Stimulated activated CD4-positive, alpha-beta T cell treated with anti-CD3 and anti-CD28 coated beads, TNF-alpha, amount 100 ng/mL, for 4 hours (primary cell): ENCODE measurements at places on chromosomes 7 and 10.

DNA sequence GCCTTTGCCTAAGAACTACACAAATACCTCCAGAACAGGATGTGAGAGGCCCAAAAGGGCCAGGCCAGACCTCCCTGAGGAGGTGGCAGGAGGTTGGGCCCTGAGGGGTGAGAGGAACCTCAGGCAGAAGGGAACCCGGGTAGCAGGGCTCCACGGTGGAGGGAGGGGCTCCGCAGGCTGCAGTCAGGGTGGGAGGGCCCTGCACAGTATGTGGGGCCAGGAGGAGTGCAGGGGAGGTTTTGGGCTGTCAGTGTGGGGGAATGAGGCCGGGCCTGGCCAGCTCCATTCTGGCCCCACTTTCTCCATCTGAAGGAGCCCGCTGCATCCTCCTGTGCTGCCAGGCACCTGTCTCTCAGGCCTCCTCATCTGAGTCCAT lies 25.9 kb downstream of the DNAJB12 start:
- DNase-seq: no peak

DNA sequence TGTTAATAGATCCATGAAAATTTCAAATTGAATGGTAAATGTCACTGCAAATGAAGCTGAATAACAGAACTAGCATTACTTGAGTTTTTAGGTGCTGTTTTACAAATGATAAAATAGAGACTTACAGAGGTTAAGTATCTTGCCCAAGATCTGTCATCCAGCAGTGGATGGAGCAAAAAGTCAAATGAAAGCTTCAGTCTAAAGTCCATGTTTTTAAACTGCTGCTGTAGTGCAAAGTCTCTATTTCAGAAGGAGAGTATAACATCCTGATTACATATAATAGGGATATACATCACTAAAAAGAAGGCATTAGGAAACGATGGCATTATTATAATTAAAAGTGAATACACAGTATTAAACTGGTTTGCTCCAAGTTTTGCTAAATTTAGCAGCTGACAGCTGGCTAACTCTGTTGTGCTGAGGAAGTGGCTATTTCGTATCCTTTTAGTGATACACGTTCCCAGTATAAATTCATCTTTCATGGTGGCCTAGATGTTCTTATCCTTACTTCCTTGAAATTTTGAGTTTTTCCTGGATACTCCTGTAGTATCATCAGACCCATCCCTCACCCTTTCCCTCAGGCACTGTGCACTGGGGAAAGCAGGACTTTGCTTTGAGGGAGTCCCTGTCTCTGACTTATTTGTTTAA lies 603.2 kb downstream of the MAGI2 start:
- DNase-seq: no peak

DNA sequence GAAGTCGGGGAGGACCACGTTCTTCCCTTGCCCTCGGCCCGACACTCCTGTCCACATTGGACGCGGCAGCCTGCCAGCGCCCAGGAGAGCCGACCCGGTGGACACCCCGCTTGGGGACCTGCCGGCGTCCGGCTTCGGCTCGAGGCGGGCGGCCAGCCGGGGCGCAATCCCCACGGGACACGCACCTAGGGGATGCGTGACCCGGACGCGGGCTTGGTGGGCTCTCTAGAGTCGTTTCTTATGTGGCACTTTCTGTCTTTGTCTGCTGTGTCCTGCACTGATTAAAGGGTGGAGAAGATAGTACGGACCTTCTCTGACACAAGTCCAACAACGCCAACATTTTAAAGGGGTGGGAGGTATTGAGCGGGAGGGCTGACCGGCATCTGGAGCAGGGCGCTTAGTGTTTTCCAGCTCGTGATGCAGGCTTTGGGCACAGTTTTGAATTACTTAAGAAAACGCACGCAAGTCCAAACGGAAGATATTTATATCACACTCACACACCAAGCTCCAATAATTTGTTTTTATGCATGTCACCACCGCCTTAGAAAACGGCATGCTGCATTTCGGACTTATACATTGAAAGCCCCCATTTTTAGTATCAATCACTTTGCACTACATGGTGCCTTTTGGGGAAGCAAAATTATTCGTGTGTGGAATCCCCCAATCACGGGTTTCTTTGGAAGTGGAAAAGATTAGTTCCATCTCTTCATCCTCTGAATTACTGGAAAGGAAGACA lies 3.9 kb upstream of the SPAG6 start:
- DNase-seq: no peak

DNA sequence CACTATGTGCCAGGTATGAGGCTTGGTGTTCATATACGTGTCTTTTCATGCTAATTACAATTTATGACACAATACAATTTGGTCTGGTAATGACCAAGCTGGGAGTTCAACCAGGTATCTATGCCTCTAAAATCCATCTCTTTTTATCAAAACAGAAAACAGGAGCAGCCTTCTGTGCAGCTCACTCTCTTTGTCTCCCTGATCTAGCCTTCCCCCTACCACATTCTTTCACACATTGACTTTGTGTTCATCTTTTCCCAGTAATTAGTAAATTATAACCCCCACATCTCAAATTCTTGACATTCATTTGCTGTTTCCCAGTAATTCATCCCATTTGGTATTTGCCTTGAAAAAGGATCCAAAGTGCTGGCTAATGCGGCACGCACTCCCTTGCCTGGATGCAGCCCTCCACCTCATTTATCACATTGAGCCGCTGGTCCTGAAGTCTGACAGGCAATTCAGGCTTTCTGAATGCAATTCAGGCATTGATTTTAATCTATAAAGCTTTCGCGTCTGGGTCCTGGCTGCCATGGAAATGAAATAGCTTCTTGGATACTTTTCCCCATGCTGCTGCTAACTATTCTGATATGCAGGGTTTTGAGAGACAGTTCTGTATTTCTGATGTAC lies 112.5 kb upstream of the ANKRD1 start:
- DNase-seq: no peak

DNA sequence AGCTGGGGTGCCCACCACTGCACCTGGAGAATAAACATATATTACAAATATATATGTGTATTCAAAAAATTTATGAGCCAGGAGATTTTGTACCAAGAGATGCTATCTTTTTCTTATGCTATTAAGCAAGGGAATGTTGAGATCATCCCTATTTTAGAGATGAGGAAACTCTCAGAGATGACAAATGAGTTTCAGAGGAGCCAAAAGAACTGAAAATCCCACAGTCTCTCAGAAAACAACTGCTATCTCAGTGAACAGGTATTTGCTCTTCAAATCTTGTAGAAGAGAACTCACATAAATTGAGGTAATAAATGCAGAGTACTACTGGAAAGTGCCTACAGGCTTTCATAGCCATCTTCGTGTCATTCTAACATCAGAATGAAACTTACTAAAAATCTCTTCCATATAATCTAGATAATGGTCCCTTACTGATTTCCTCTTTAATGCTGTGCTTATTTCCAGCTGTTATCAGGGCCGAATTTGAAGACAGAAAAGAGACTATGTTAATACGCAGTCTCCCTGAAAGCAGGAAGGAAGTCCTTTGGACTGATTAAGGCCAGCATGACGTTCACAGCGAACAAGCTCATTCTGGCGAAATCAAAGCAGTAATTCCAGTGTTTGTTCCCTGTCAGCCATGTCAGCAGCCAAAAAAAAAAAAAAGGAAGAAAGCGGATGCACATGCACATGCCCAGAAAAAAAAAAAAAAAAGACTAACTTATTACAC lies 29.4 kb upstream of the ANAPC16 start:
- no peak for DNase-seq

DNA sequence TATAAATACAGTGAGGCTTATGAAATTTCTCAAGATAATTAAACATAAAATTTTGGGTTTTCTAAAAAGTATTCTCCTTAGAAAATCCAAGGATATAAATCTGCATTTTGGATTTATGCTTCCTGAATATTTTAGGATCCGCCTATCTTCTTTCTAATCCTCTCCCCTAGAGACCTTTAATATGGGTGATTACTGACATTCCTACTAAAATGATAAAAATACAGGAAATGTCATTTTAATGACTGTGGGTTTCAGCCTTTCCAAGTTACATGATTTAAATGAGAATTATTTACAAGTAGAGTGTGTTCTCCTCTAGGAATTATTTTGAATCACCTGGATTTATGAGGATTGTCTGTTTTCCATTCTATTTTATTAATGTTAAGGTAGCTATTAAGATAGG lies 150.4 kb downstream of the C7orf25 start:
- no peak for DNase-seq

- no peak for DNase-seq
Measured at GRCh38 chr10:84588426-84588825, 260.0 kb downstream of the CCSER2 start.

- no peak for DNase-seq
Measured at GRCh38 chr7:28088901-28089714, 91.5 kb downstream of the JAZF1 start.

DNA sequence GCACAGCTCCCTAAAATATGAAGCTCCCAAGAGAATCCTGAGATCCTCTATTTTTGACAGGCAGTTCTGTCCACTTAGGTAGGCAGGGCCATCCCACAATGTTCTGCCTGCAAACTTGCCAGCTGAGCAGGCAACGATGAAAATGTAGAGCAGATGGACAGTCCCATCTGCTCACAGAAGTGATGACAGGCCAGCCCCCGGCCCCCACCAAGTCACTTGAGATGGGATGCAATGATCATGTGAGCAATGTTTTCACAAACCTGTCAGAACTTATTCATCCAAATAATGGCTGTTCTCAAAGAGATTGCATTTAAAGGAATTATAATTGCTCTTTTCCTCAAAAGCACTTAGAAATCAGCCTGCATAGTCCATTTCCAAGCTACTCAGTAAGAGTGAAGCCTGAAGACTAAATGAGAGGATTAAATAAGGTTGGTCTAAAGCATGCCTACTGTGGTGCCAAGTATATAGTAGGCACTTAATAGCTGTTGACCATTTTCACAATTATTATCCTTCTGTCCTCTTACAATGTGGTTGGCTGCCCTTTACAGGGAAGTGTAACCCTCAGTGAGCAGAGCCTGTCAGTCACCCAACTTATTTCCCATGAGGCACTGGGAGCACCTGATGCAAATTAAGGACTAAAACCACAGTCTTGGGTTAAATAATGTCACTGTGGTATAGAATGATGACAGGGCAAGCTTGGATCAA lies 301.2 kb downstream of the FGFR2 start:
- no peak for DNase-seq

GRCh38 chr7:121730869-121731268 lies 142.1 kb upstream of the PTPRZ1 start:
- no peak for DNase-seq

GRCh38 chr7:116315293-116315692 lies 105.0 kb downstream of the TES start:
- DNase-seq: no peak

DNA sequence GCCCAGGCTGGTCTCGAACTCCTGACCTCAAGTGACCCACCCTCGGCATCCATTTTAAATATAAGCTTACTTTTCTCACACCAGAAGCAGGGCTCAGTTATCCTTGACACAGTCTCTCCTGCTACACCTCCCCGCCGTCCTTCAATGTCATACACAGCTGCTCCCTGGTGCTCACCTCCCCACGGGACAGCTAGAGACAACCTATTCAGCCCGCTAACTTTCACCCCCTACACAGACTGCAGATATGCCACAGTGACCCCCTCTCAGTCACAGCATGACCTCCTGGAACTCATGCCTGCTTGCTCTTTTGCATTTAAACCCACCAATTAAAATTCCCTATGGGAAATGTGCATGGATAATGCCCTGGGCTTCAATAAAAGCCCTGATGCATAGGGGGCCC lies 44.2 kb upstream of the KCNMA1 start:
- no peak for DNase-seq

GRCh38 chr10:48282829-48283228 lies 8.3 kb upstream of the FRMPD2 start:
- DNase-seq: no peak

DNA sequence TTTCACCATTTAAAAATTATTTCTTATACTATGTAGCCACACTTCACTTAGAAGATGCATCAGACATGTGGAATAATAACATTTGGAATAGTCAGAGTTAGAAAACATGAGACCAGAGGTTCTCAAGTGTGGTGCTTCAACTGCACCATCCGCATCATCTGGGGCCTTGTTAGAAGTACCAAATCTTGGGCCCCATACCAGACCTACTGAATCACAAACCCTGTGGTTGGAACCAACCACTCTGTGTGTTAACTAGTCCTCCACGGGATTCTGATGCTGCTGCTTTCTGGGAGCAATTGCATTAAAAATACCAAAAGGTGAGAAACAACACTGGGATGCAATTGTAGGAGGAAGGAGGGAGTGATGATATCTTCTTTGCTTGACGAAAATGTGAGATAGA lies 125.2 kb downstream of the GNAT3 start:
- DNase-seq: no peak

GRCh38 chr10:43925793-43926192 lies 277.1 kb upstream of the ZNF32 start:
- no peak for DNase-seq

DNA sequence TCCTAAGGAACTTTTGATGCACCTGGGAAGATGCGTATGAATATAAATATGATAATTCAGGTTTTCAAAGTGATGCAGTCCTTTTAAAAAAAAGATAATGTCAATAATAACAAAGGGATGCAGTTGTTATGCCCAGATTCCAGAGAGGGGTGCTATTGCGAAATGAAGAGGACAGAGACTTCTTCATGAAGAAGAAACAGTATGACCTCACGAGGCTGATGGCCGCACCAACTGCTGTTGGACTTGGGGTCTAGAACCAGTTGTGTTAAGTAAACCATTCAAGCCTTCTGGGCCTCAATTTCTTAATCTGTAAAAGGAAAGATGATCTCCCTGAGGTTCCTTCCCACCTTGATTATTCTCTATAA lies 55.1 kb downstream of the LYZL2 start:
- no peak for DNase-seq

- no peak for DNase-seq
Measured at GRCh38 chr7:21063106-21063505, 276.4 kb upstream of the SP8 start.

GRCh38 chr10:49253340-49253906 lies 45.5 kb upstream of the C10orf71 start:
- DNase-seq: no peak

DNA sequence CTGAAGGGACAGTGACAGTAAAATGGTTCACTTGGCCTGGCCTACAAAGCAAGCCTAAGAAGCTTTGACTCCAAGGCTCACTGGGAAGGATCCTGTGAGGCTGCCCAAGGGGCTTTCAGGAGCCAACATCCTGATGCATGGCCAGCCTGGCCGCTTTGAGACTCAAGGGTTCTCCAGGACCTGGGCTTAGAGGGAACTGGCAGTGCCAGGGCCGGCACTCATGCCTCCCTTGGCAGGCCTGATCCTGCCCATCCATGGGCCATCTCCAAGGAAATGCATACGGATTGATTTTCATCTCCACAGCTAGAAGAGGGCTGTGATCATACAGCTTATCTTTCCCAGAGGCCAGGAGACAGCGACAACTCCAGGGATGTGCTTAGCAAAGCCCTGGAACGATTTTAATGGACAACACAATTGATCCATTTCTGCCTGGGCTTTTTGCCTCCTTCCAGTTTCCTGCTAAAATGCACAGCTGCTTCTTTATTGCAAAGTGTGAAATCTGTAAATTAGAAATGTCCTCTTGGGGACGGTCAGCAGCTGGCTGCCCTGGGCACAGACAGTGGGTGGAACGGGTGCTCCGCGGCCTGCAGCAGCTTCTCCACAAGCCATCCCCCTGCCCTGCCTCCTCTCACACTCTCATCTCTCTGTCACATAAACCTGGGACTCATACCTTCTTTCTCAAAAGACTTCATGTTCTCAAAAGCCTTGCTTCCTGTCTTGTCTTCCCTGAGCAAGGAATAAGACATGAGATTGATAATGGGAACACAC lies 288.5 kb downstream of the GRID1 start:
- no peak for DNase-seq
